ENCODE measurements at places on chromosomes 5 and 9. TPM values are rescaled to one million over a fixed set of nuclear protein-coding genes. Genes with fewer than 3 reads are reported as not detected.

Gene DMRT3
- not detected for total RNA-seq

Gene SLC34A1
- not detected for total RNA-seq

Gene RHOBTB3
- total RNA-seq: 40.5 TPM

Gene MOCS2
- total RNA-seq: 17.0 TPM

Gene FOXD4L5
- not detected for total RNA-seq

Gene ADGRV1
- total RNA-seq: 0.22 TPM
